ENCODE measurements at places on chromosomes 5 and 9.

- peak; percentile 99 for DNase-seq
These were observed at the start of gene AOPEP for GRCh38 chr9:94726495-94727191. AOPEP (plus strand) TSS chr9:94726699; CDS start chr9:94759784, 33,085 bp downstream.

- DNase-seq, result no peak
These were observed 263.9 kb downstream of the ARRDC3 start for GRCh38 chr5:91119217-91119616.

DNA sequence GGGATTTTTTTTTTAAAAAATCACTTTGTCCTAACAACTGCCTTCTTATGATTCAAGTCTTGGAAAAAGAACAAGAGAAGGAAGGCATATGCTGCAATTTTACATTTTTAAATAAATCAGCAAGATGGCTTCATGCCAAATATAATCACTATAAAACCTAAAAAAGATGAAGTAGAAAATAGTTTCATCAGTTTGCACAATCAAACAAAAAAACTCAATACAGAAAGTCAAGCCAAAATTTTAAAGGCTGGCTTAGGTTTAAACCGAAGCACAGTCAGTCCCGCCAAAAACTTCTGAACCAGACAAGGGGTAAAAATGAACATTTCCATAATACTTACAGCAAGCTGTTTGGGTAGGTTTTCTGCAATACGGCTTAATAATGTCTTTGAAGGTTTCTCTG, 57.3 kb downstream of the ZFR start:
- no peak for DNase-seq

DNA sequence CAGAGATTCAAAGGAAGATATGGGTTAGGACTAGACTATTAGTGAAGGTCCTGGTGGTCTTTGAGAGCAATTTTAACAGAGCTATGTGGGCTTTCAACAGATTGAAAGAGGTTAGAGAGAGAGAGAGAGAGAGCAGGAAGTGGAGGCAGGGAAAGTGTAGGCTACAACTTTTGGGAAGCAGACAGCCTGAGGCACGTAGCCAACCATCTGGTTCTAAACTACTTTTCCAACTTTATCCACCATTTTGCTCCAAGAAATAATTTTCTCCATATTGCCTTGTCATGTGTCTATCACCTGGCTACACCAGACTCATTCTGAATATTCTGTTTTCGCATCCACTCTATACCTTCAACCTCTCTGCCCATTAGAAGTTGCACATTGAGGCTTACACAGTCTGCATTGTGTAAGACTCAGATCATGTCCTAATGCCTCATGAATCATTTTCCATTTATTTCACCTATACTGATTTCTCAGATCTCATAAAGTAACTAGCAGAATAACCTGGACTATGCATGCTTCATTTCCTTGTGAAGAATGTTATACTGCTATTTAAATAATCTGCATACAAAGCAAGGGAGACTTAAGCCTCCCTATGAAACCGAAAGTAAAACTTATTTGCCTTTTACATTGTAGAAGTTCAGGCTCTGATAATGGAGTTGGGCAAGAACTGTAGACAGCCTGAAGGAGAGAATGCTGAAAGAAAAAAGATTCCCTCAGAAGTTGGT, 235.6 kb downstream of the ELAVL2 start:
- DNase-seq, result no peak

GRCh38 chr9:75964427-75964826, 74.0 kb downstream of the PCSK5 start:
- DNase-seq, result no peak

DNA sequence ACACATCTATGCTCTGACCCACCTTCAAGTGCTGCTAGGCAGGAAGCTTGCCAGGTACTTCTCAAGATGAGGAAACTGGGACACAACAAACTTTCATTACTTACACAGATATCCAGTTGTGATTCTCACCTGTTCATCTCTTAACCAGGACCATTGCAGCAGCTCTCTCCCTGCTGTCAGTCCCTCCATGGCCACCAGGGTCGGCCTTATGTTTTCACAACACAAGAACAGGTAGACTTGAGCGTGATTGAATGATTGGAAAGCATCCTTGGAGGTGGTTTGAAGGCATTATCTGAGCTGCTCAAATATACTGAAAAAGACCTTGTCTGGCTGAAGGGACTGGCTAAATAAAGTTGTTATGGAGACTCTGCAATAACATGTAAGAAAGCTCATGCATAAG, 94.4 kb downstream of the MTREX start:
- DNase-seq, result no peak

GRCh38 chr9:98062161-98062560, 5.6 kb downstream of the NANS start:
- DNase-seq, result no peak

- DNase-seq, result peak; percentile 49
These were observed 87.0 kb downstream of the ZNF618 start for GRCh38 chr9:113963017-113963620.

DNA sequence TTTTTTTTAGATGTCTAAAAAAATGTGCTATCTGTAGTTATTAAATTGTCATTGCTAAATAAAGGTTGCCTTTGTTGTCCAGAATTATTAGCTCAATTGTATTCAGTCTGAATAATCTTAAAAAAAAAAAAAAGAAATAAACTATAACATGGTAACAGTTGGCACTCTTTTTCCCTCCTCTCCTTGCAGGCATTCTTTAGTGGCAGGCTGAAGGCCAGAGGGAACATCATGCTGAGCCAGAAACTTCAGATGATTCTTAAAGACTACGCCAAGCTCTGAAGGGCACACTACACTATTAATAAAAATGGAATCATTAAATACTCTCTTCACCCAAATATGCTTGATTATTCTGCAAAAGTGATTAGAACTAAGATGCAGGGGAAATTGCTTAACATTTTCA, 87.6 kb upstream of the FAM170A start:
- DNase-seq, result no peak

- no peak for DNase-seq
These were observed 166.0 kb downstream of the EBF1 start for GRCh38 chr5:158933494-158934318.

GRCh38 chr5:131221888-131222287, 42.0 kb upstream of the CDC42SE2 start:
- no peak for DNase-seq

Data from GM12891 (cell line).